ENCODE measurements at places on chromosomes 3 and 15.

- DNase-seq, result no peak
These were observed 65.7 kb downstream of the SLMAP start for GRCh38 chr3:57821765-57822164.

DNA sequence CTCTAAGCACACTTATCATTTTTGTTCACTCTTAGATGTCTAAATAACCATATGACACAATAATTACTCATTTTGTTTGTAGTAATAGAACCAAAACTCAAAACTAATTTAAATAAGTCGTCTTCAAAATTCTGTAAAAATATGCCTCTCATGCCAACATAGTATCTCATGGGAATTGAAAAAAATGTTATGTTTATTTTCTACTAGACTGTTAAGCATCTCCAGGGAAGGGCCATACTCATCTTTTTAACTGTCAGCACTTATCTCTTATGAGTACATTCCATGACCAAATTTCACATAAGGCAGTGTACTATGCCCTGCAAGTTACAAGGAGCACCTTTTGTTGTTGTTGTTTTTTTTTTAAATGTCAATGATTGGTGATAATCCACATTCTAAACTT lies 18.3 kb upstream of the USF3 start:
- DNase-seq, result no peak

- DNase-seq, result no peak
These were observed 242.3 kb upstream of the ROBO1 start for GRCh38 chr3:80010021-80010571.

- DNase-seq, result no peak
These were observed 256.4 kb downstream of the MEX3B start for GRCh38 chr15:81789403-81789802.

- DNase-seq, result no peak
These were observed 154.7 kb upstream of the KCNMB2 start for GRCh38 chr3:178381555-178381954.

- DNase-seq, result no peak
These were observed 74.0 kb downstream of the AKAP13 start for GRCh38 chr15:85454403-85454802.

GRCh38 chr15:52066842-52067544 lies 45.6 kb downstream of the BCL2L10 start:
- DNase-seq, result no peak

DNA sequence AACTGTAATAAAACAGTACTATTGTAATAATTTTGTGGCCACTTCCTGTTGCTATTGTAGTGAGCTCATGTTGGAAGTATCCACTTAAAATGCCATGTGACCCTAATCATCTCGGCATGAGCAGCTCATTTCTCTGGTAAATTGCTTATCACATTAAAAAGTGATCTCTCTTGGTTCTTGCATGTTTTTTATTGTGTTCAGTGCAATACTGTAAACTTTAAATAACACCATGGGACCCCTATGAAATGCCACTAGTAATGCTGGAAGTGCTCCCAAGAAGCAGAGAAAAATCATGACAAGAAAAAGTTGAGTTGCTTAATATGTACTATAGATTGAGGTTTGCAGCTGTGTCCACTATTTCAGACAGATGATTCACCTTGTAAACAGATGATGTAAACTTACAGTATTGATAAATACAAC lies 45.6 kb downstream of the NMD3 start:
- peak; percentile 10 for DNase-seq

DNA sequence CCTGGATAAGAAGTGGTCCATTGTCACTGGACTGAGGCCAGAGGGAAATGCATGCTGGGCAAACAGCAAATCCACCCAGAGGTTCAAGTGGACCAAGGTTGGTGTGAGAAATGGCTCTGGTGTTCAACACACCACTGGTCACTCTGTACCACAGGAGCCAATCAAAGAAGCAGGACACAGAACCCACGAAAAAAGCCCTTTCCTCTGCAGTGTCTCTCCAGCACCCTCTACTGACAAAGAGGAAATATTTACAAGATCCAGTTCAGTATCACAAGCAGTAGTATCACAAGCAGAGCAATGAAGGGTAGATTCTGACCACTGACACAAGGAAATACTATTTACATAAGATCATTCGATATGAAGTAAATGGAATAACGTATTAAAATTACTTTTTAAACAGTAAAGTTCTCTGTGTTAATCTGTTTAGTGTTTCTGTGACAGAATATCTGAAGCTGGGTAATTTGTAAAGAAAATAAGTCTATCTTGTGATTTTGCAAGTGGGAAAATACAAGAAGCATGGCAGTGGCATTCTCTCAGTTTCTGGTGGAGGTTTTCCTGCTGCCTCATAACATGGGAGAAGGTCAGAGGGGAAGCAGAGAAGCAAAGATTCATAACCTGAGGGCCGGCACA lies 390.7 kb downstream of the EFHB start:
- DNase-seq, result no peak

GRCh38 chr3:44130249-44130648 lies 111.4 kb upstream of the TOPAZ1 start:
- no peak for DNase-seq

DNA sequence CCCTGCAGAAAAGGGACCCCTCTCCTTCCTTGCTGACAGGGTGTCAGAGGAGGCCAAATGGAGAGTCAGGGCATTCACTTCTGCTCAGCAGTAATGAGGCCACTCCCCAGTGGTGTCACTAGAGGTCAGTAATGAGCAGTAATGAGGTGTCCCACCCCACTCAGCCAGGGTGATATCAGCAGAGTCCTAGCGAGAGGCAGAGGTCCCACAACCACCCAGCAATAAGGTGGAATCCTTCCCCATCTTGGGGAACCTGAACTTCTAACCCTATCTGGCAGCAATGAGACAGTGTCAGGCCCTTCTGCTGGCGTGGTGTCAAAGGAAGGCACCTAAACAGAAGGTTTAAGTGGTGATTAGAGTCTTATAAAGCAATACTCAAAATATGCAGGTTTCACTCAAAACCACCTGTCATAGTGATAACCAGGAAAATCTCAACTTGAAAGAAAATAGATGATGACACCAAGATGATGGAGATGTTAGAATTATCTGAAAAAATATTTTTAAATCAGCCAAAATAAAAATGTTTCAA lies 12.9 kb downstream of the OCA2 start:
- peak; percentile 59 for DNase-seq

- peak; percentile 24 for DNase-seq
These were observed at the start of gene SAMMSON for GRCh38 chr3:69999140-70000027. SAMMSON (plus strand) TSS chr3:69999733.

All from HTR-8/SVneo (cell line).